Stimulated activated CD4-positive, alpha-beta T cell treated with anti-CD3 and anti-CD28 coated beads, Interleukin-15, amount 100 ng/mL, for 24 hours (primary cell): ENCODE measurements at places on chromosomes 5 and 9.

- DNase-seq = peak; percentile 45
Observed at GRCh38 chr5:39187831-39188731, 31.3 kb downstream of the FYB1 start.

DNA sequence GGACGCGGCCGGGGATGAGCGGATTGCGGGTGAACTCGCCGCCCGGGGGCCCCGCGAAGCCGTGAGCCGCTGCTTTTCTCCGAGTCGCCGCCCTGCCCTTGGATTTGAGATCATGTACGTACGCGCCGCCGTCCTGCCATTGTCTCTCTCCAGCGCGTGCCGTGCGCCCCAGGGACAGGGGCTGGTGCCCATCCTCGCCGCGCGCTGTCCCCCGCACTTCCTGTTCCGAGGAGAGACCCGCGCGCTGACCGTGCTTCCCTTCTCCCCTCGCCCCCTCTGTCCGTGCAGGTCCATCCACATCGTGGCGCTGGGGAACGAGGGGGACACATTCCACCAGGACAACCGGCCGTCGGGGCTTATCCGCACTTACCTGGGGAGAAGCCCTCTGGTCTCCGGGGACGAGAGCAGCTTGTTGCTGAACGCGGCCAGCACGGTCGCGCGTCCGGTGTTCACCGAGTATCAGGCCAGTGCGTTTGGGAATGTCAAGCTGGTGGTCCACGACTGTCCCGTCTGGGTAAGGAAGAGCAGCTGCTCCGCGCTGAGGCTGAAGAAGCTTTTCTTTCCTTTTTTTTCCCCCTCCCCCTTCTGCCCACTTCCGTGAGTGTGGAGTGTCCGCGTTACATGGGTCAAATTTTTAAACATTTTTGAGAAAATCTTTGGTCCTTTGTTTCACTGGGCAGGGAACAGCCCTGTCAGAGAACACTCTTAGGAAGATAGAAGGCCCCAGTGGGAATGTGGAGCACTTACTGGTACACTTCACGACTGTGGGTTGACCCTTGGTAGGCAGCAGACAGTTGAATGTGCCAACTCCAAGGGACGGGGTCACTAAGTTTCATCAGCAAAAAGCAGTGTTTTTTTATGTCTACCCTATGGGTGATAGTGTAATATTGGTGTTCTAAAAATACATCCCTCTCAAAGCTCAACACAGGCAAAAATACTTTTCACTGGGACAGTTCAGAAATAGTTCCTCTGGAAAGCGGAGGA is 727 bp downstream of the RHOBTB3 start:
- peak; percentile 62 for DNase-seq

DNA sequence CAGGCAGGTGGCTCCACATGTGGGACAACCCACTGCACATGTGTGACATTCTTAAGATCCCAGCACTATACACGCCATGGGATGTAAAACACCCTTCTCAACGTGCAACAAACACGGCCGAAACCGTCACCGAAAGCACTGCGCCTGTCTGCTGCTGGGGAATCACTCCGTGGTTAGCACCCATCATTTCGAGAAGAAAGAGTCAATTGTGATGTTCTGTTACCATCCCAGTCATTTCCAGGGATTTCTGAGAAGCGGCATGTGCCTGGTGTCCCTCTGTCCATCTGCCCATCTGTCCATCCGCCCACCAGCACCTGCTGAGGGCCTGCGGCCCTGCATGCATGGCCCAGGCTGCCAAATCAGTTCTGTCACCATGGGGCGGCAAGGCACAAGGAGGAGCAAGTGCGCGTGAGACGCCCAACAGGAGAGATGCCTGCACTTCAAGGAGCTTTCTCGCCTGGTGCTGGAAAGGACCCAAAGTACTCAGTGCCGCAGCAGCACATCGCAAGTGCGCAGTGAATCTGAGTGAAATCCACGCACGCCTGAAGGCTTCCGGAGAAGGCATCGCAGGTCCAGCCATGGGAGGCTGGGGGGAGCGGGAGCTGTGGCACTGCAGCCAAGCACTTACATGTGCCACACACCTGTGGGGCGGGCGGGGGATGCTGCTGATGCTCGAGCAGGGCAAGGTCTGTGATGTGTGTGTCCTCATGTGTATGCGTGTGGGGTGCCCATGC is 38.0 kb downstream of the VAV2 start:
- no peak for DNase-seq

- DNase-seq = no peak
Observed at GRCh38 chr5:176153741-176154140, 84.5 kb upstream of the SIMC1 start.

DNA sequence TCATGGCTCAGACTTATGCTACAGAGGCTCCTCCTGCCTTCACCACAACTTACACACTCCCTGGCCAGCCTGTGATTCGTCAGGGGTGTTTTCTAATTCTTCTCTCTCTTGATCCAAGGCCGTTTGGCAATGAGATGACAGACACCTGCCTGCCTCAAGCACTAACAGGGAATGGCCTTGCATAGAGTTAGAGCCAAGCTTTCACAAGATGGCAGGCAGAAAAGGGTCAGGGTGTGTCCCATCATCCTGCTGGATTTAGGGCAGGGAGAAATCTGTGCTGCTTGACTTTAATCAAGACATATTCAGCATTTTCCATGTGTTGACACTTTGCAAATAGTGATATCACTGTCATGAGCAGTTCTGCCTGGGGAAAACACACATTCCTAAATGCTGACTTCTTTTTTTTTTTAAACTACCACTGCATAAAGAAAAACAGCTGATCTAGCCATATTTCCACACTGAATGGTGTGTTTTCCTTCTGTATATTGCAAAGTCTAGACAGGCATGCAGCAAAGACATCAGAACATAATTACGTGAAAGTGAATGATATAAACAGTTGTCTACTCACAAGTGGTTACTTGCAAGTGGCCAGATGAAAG is 95.0 kb upstream of the SLC25A48 start:
- no peak for DNase-seq

DNA sequence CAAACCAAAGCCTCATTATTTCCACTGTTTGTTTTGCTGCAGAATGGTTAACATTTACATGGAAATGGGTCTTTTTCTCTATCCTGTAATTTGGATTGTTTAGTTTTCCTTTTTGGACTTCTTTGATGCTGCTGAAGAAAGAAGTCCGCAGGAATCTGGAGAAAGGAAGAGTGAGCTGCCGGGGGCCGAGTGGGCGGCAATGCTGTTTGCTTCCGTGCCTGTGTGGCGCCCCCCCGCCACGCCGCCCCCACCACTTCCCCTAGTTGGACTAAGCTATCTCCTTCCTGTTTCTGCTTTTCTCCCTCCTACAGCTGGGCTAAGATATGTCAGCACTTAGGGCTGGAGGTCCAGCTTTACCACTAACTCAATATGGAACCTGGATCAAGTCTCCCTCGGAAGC is 39.7 kb downstream of the ACTL7B start:
- no peak for DNase-seq
